Ascending aorta (tissue), 2 donors: ENCODE measurements at places on chromosomes 16 and 17.

GRCh38 chr17:79742951-79743476 lies 12.3 kb downstream of the ENPP7 start:
- DNase-seq, result no peak

- peak; percentile 60 for DNase-seq
Measured at GRCh38 chr17:79029327-79030009, 5.5 kb downstream of the C1QTNF1 start.

- no peak for DNase-seq
Measured at GRCh38 chr16:21656795-21657768, 4.7 kb upstream of the IGSF6 start.

DNA sequence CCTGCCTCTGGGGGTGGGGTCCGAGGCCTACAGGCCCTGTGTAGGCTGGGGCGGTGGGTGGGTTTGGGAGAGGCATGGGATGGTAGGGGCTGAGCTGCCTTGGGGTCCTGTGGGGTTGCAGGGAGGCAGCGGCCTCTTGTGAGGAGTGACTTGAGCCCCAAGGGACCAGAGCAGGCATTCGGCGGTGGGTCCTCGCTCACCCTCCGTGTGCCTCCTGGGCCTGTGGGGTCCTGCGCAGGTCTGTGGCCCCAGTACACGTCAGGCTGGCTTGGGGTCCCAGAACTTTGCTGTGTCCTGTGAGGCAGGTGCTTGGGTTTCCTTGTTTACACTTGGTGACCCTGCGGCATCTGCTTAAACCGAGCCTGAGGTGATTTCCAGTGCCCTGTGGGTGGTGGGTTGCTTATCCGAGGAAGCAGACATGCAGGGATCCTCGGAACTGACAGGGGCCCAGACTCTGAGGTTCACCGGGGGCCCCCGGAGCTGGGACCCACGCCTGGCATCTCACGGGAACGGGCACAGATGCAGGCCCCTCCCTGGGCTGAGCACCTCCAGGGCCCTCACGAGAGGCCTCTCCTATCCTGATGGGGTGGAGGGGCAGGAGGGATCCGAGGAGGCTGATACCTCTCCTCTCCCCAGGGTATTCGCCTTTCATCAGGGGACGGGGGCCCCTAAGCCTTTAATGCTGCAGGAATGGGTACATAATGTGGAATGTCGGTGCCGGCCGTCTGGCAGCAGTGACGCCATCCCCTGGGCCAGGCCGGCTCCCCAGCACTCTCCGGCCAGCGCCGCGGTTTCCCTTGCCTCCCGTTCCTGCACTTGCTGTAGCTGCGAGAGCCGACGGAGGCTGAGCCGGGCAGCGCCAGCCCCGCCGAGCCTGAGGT lies 7.7 kb downstream of the METRNL start:
- no peak for DNase-seq

DNA sequence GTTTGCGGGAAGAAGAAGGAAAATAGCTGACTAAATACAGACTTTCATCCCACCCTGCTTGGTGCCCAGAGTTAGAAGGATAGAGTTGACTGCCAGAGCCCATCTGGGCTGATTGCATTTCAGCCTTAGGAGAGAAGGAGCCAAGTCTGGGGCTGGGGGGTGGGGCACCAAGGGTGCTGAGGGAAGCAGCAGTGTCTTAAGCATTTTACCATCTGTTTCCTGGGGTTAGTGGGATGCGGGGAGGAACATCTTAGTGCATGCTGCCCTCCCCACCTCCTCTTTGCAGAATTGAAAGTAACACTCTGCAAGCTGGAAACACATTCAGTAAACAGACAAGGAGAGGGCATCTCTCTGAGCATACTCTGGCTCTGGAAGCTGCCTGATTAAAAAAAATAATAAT lies 1.5 kb upstream of the ARL5C start:
- no peak for DNase-seq

DNA sequence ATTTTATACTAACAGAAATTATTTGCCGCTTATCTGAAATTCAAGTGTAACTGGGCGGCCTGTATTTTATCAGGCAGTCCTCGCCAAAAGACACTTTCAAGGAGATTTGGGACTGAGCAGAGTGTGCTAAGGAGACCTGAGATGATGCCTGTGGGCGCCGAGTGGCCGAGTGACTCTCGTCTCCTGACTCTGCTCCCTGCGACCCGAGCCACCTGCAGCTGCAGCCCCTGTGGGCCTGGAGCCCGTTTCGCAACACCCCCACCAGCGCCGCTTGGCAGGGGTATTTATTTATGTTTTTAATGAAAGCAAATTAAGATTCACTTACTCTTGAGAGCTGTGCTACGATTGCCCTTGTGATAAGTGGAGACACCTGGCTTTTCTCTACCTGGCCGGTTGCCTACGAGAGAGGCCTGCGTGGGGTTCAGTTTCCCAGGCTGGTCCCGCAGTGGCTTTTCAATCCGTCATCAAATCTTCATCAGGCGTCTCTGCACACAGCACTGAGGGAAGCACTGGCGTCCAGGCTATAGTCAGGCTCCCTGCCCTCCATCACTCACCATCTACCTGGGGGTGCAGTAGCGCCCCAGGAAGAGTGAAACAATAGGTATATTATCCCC lies 124.0 kb downstream of the SEC14L1 start:
- no peak for DNase-seq

GRCh38 chr16:17346621-17347569 lies 123.9 kb downstream of the XYLT1 start:
- DNase-seq, result no peak

- peak; percentile 65 for DNase-seq
Measured at GRCh38 chr16:28951410-28951943, 740 bp downstream of the NFATC2IP start.
